ENCODE measurements at places on chromosomes 3 and 15. TPM values are rescaled to one million over a fixed set of nuclear protein-coding genes. Genes with fewer than 3 reads are reported as not detected.

LRRC2 gene
- total RNA-seq: under 0.01 TPM

AADAC gene
- 0.32 TPM for total RNA-seq

KIF23 gene
- 31.5 TPM for total RNA-seq

ISLR2 gene
- not detected for total RNA-seq

EPHA6 gene
- 0.13 TPM for total RNA-seq

CP gene
- 0.81 TPM for total RNA-seq

ADGRG7 gene
- total RNA-seq: not detected

SELENOT gene
- 190 TPM for total RNA-seq

A4GNT gene
- not detected for total RNA-seq

FAM131A gene
- total RNA-seq: 16.4 TPM

DISP2 gene
- total RNA-seq: 0.38 TPM

POPDC2 gene
- total RNA-seq: 0.16 TPM

CPNE4 gene
- total RNA-seq: not detected

ITIH1 gene
- total RNA-seq: 0.16 TPM

POTEB2 gene
- total RNA-seq: not detected

SYNPR gene
- not detected for total RNA-seq

KLHL40 gene
- total RNA-seq: not detected

SMCO1 gene
- total RNA-seq: not detected

MNS1 gene
- total RNA-seq: 0.32 TPM

NECTIN3 gene
- total RNA-seq: 49.0 TPM

LARP6 gene
- 7.1 TPM for total RNA-seq

CAND2 gene
- total RNA-seq: 2.8 TPM

ZDHHC23 gene
- 2.6 TPM for total RNA-seq

SNRK gene
- 147 TPM for total RNA-seq

KBTBD13 gene
- not detected for total RNA-seq

THAP10 gene
- total RNA-seq: 0.94 TPM

THPO gene
- not detected for total RNA-seq

KCNMB2 gene
- not detected for total RNA-seq

CD200R1 gene
- total RNA-seq: not detected

GOLGA6D gene
- under 0.01 TPM for total RNA-seq

BTBD1 gene
- 68.6 TPM for total RNA-seq

ENTPD3 gene
- total RNA-seq: not detected

LRRC34 gene
- 0.16 TPM for total RNA-seq

CPEB1 gene
- 0.06 TPM for total RNA-seq

C3orf52 gene
- 0.32 TPM for total RNA-seq

NDN gene
- total RNA-seq: 9.9 TPM

BCHE gene
- total RNA-seq: 24.3 TPM

CNTN3 gene
- total RNA-seq: 0.44 TPM

GOLGA8T gene
- total RNA-seq: 0.13 TPM

IRAK2 gene
- 44.3 TPM for total RNA-seq

PP2D1 gene
- total RNA-seq: not detected

KNG1 gene
- total RNA-seq: not detected

ADAMTS9 gene
- total RNA-seq: 64.8 TPM

MYZAP gene
- total RNA-seq: 53.4 TPM

DUOX1 gene
- total RNA-seq: not detected

ZNF80 gene
- not detected for total RNA-seq

CKMT1A gene
- not detected for total RNA-seq

CTXN2 gene
- total RNA-seq: not detected

Data from bladder microvascular endothelial cell (primary cell).